Neural cell (in vitro differentiated cells): ENCODE measurements at places on chromosomes 2 and 18. TPM values are rescaled to one million over a fixed set of nuclear protein-coding genes. Genes with fewer than 3 reads are reported as not detected.

Gene IGFBP5
- 1.6 and 2.1 TPM in 2 replicates for polyA plus RNA-seq

Gene TMEM169
- polyA plus RNA-seq = 28.8 and 29.6 TPM in 2 replicates

Gene TNFRSF11A
- not detected in 2 replicates for polyA plus RNA-seq

Gene KCNIP3
- not detected in 2 replicates for polyA plus RNA-seq
